ENCODE measurements at places on chromosomes 4 and X.

GRCh38 chr4:107519053-107519452, 201.0 kb downstream of the PAPSS1 start:
- peak; percentile 68 for DNase-seq

DNA sequence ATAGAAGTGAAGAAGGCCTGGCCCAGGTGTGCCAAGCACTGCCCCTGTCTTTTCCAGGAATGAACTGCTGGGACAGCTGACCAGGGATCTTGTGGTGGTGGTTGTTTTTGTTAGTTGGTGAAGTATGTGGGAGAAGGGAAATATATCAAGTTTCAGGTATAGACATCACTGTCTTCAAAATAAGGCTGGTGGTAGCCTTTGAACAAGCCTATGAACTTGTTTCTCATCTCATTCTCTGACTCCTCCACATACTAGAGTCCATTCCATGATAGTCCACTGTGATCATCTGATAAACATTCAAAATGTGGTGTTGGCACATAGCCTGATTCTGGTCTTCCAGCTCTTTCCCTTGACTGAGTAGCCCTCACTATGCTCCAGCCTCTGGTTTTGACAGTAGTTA, 303.7 kb downstream of the CAMK2D start:
- DNase-seq: no peak

GRCh38 chr4:1321486-1321885, 25.5 kb upstream of the UVSSA start:
- peak; percentile 37 for DNase-seq

- no peak for DNase-seq
Measured at GRCh38 chrX:134191281-134191680, 45.7 kb upstream of the CCDC160 start.

GRCh38 chr4:151314479-151314878, 10.9 kb downstream of the SH3D19 start:
- DNase-seq: no peak

DNA sequence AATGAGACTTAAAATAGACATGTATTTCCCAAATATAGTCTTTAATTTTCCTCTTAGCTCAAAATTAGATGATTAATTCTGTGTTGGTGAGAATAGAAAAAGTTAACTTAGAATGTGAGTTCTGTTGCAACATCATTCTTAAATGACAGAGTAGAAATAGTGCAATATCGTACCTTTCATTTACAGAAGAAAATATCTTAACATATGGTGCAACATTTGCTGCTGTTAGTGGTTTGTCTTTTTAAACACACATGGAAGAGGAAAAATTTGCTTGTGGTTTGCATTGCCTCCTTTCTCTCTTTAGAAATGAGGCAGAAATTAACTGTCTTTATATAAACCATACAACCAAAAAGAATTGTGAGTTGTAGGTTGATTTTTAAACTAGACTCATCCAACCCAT, 39.3 kb upstream of the FHDC1 start:
- DNase-seq: no peak

DNA sequence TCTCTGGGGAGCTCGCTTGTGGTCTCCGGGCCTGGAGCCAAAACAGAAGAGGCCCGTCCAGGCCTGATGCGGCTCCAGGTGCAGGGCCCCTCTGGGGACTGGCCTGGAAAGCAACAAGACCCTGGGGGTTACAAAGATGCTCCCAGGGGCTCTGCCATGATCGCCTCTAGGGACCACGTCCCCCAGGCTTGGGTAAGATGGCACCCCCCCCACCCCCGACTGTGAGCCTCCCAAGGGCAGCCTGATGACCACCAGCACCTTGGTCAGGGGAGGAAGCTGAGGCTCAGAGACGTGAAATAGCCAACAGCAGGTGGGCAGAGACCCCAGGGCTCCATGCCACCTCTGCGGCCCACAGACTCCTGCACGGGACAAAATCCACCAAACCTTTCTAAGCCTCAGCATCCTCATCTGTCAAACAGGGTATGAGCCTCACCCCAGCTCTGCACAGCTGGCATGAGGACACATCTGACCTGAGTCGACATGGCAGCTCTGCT, 25.4 kb downstream of the C4orf50 start:
- no peak for DNase-seq

DNA sequence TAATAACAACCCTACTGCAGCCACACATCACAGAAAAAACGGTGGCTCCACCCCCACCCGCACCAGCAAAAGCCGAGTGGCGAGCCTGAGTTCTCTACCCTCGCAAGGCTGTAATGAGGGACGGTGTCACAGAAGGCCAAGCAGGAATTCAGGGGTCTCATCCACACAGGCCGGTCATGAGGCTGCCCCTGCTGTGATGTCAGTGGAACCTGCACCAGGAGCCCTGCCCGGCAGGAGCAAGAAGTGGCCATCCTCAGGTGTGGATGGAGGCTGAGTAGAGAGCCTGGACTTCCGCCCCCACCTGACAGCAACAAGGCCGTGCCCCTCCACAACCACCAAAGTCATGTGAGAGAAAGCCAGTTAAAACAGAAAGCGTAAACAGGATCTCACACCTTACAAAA, 20.6 kb downstream of the LYAR start:
- no peak for DNase-seq

- no peak for DNase-seq
Measured at GRCh38 chr4:4185528-4185927, 41.2 kb downstream of the OTOP1 start.

- DNase-seq: no peak
Measured at GRCh38 chr4:79199743-79200142, 126.1 kb downstream of the NAA11 start.

DNA sequence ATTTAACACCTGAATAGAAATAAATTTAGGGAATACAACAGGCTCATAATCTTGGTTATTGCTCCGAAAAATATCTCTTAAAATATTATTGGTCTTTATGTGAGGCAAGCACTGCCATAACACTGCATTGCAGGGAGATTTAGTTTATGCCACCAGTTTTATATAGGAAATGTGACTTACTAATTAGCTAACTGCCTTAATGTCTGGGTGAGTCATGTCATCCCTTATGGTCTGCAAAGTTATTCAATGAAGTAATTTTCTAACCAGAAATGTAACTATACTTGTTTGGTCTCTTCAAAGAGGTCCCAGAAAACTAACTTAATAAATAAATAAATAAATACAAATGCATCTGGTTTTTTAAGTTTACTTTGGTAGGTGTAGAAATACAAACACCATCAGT, 597.2 kb downstream of the GALNTL6 start:
- DNase-seq: no peak

- DNase-seq: no peak
Measured at GRCh38 chr4:149141391-149141790, 674.3 kb downstream of the IQCM start.

GRCh38 chr4:130705023-130705422, 1609.1 kb downstream of the C4orf33 start:
- DNase-seq: no peak

DNA sequence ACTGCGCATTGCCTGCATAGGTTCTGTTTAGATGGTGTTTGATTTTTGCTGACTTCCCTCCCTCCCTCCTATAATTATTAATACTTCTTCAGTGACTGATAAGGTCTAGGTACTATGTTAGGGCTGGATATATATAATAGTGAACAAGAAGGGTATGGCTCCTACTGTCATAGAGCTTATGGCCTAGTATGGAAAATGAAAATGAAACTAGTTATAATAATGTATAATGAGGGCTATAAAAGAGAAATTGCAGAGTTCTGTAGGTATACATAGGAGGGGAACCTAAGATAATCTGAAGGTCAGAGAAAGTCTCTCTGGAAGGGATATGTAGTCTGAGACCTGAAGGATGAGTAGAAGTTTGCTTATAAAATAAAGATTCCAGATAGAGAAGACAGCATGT, 102.1 kb downstream of the DCK start:
- no peak for DNase-seq

DNA sequence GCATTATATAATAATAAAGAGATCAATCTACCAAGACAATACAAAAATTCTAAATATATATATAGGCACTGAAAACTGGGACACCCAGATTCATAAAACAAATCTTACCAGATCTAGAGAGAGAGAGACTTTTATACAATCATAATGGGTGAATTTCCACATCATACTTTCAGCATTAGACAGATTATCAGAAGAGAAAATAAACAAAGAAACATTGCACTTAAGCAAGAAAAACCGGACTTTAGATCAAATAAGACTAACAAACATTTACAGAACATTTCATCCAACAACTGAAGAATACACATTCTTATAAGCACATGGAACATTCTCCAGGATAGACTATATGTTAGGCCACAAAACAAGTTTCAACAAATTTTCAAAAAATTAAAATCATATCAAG, 245.1 kb downstream of the INPP4B start:
- DNase-seq: no peak

DNA sequence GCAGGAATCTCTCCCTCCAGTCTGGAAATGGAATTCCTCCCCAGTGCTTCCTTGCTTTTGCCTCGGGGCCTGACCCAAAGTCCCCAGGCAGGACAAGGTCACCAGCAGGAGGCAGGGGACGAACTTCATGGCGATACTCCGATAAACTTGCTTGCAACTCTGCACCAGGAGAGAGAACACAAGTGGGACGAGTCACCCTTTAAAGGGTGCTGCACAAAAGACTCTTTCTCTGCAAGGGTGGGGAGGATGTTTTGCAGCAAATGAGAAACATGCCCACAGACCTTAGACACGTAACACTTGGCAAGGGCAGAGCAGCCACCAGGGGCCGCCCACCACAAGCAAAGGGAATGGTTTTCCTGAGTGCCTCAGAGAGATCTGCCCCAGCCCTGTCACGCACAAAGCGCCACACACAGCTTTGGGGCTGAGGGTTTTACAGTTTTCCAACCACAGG, at the start of gene FGFBP2:
Gene FGFBP2 (minus strand): TSS at position 175 of the 451 bp plus-strand sequence. CDS start 46 bp downstream, at position 129.
- DNase-seq: peak; percentile 91

- no peak for DNase-seq
Measured at GRCh38 chr4:125979950-125980349, 665.2 kb downstream of the FAT4 start.

DNA sequence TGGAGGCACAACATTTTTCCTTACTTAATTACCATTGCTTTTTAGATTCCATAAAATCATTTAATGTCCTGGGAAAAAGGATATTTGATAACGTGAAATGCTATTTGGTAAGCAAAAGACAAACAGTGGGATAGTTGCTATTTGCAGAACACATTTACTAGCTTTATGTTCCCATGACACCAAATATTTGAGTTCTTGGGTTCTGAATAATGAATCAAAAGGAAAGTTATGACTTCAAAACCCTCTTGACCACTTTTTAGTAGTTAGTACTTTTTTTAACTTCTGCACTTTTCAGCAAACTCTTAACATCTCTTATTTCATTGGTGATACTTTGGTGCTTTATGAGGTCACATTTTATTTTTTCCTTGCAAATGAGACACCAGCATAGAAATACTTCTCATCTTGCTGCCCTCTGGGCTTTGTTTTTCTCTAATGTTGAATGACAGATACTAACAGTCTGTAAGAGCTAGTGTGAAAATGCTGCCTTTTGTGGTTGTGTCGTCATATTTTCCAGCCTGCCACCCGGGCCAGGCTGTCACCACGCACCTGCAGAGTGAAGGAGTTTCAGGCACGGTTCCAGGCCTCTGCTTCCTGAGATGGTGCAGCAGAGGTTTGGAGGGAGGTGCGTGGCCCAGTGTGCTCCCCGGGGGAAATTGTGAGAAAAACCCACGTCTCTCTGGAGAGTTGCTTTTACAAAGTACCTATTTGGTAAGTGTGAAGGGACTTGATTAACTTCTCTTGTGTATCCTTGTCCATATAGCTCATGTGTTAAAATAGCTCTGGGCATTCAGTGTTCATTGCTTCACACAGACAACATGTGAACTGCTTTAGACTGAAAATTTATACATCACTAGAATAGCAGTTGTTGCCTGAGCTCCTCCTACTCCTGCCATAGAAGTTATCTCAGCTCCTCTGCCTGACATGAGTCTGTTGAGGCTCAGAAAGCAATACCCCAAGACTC, 34.7 kb downstream of the MSL3 start:
- DNase-seq: no peak

GRCh38 chr4:172369471-172369959, 556.3 kb downstream of the GALNTL6 start:
- DNase-seq: no peak

DNA sequence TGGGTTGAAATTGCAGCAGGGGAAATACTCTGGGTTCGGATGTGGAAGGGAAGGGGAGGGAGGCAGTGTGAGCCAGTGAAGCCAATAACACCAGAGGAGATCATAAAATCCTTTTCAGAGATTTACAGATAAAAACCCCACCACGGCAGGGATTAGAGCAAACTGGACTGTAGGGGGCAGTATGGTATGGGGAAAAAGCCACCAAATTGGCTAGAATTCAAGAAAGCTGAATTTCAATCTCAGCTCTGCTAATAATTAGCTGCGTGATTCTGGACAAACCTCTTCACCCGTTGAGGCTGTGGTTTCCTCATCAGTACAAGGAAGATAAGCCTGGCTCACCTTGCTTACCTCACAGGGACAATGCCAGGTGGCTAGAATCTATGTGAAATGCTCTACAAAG, 108.1 kb downstream of the ATG4A start:
- DNase-seq: peak; percentile 77

DNA sequence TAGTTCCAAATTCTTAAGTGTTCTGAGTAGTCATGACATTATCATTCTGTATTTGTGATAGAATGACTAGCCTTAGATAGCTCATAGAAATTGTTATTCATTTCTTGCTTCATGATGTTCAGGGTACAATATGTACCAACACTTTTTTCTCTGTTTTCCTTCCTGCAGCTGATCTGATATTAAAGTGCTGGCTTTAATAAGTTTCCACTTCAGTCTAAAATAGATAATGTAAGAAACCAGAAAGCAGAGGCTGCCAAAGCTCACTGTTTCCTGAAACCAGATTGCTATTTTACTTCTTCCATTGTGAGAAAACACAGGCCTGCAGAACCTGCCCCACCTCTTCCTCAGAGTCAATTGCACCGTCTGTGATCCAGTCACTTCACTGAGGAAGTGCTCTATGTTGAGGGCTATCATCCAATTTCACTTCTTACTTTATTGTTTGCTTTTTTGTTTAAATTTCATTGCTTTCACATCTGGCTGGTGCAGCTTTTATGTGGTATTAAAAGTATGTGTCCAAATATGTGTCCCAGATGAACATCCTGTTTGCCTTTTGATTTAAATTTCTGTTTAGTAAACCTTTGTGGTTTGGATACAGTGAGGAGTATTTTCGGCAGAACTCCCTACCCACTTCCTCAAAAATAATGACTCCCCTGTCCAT, 652.1 kb downstream of the ANKRD50 start:
- DNase-seq: no peak

- DNase-seq: no peak
Measured at GRCh38 chr4:44100456-44100855, 348.2 kb downstream of the KCTD8 start.

DNA sequence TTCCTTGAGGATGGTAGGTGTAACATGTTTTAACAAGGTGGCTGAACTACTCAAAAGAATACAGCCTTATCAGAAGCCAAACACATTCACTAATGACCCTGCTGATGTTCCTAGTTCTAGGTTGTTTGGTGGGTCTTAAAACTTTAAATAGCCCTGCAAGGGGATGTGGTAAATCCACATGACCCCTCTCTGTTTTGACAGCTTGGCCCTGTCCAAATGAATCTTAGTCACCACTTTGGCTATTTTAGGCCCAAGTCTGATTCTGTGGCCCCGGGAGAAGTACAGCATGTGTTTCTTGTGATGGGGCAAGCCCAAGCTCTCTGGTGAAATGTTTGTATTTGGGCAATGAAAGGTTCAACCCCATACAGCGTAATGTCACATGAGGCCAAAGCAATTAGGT, 54.5 kb upstream of the GPR34 start:
- no peak for DNase-seq

- DNase-seq: no peak
Measured at GRCh38 chr4:33831442-33832066, 2412.8 kb downstream of the ARAP2 start.

GRCh38 chr4:661881-662761, 12.0 kb downstream of the ATP5ME start:
- DNase-seq: no peak

- DNase-seq: no peak
Measured at GRCh38 chrX:580030-580429, 50.6 kb upstream of the SHOX start.
